ENCODE measurements at places on chromosomes 12 and 14.
A peak's percentile ranks its signal among the peaks of the same experiment; 100 is the strongest.

GRCh38 chr14:91870001-91870400 is 2.7 kb upstream of the TC2N start:
- no peak for DNase-seq

DNA sequence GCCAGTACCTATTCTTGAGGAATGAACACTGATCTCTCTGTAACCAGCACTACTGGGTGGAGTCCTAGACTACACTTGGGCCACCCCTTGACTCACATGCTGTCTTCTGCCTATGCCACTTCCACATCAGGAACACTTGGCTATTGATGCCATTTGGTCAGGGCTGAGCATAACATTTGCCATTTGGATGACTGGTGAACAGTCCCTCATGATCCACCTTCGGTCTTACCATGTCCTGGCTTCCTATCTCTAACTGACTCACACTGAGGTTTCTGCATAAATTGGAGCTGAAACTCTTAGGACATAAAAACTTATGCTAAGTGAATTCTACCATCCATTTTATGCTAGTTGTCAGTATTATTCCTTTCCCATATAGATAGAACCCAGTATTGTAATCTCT is 91.7 kb upstream of the PELI2 start:
- DNase-seq, result no peak

DNA sequence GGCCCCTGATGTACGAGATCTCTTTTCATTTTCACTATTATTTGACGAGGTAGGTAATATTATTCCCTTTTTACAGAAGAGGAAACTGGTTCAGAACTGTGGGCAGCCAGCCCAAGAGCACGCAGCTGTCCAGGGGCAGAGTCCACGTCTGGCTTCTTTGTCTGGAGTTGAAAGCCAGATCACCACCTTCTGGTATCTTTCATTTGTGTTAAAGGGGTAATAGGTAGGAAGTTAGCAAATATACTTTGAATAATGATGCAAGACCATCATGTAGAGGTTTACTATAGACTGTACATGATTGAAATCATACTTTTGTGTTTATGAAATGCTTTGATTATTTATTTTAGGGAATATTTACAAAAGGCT is 144.1 kb upstream of the AMIGO2 start:
- DNase-seq, result peak; percentile 12

GRCh38 chr14:69291396-69291795 is 31.4 kb downstream of the GALNT16 start:
- DNase-seq, result no peak

DNA sequence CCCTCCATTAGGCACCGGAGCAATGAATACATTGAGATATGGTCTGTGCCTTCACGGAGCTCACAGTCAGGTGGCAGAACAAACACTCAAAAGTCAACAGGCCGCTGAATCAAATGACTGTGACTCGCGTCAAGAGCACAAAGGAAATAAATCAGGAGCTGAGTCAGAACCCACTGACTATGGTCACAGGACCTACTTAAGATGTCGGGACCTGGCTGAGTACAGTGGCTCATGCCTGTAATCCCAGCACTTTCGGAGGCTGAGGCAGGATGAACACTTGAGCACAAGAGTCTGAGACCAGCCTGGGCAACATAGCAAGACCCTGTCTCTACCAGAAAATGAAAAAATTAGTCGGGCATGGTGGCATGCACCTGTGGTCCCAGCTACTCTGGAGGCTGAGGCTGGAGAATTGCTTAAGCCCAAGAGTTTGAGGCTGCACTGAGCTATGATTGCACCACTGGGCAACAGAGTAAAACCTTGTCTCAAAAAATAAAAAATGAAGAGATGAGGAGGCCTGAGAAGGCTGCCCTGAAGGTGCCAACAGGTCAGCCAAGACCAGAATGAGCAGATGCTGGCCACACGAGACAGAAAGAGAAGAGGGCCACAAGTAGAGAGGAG is 19.9 kb downstream of the TMEM233 start:
- DNase-seq, result peak; percentile 16

DNA sequence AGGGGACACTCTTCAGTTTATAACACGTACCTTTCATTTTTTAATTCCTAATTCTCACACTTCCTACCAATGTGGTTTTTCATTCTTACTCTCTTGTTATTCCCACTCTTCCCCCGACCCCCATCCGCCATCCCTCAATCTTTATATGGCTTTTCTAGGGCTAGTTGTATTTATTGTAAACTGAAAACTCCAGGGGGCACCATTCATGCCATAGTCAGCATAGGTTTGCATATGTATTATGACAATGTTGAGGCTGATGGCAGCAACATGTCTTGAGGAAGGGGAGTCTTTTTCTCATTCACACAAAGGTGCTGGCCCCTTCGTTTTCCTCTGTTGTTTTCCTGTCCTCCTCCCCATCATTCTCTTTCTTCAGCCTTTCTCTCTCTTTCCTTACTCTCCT is 27.7 kb upstream of the LTA4H start:
- no peak for DNase-seq

DNA sequence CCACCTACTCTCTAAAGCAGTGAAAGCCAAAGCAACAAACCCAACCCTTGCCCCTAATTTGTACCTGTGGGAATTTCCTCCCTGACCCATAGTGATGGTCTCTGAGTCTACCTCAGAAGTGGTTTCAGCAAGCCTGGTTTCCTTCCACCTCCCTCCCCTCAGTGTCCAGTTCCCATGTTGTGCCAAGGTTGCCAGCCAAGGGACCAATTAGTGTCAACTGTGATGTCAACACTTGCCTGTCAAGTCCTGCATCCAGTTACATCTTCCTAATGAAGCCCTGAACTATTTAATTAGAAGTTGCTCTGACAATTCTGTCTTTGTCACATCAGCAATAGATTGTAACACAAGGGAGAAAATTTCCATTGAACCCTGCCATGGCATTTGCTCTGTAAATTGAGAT is 194.4 kb upstream of the CCDC196 start:
- DNase-seq, result no peak

- DNase-seq, result no peak
Observed at GRCh38 chr12:44240186-44240585, 404.3 kb downstream of the TMEM117 start.

Measured in SHP77 (cell line).